ENCODE measurements at places on chromosomes 6 and 20.

DNA sequence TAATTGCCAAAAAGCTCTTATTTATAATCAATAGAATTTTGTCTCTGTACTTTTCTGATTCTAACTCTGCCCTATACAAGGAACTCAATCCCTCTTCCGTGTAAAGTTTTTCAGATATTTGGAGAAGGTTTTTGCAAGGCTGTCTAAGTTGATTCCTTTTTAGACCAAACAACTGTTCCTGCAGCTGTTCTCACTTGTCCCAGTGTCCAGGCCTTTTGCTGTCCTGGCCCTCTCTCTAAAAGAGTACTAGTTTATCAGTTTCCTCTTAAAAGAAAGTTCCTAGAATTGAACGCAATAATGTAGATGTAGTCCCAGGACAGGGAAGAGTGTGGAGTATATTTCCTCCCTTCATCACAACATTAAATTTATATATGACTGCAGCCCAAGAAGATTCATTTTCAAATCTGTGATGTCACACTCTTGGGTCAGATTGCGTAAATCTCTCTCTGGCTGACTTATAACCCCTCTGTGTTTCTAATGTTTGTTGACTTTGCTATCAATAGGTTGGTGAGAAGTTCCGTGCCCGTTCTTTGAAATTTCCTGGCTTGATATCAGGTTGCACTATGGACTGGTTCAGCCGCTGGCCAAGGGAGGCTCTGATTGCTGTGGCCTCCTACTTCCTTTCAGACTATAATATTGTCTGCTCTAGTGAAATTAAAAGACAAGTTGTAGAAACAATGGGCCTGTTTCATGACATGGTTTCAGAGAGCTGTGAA lies 139.4 kb upstream of the GLP1R start:
- no peak for DNase-seq

DNA sequence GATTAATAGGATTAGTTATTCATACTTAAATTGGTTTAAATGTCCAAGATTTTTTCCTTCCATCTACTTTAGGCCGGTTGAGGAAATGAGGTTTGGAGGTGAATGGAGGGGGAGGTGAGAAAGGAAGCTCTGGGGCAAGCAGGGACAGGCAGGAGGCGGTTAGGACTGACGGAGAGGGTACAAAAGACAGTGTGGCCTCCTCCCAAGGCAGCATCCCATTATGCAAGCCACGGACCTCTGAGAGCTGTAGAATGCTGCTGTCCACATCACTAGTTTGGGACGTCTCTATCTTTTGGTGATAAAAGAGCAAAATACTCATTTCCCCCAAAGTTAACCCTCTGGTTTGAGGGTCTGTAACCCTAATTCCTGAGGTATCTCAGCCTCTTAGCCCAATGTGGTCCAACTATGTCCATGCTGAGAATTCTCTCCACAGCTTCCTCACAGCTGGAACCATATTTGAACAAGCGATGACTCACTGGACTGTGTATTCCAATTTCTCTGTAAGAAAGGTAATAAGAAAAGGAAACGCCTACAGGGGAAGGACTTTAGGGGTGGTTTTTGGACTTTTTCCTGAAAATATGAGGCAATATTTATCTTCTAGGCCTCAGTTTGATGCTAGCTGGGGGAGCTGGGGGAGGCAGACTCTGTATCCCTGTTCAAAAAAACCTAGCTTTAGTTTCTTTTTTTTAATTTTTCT lies 172.2 kb downstream of the TFAP2B start:
- no peak for DNase-seq

DNA sequence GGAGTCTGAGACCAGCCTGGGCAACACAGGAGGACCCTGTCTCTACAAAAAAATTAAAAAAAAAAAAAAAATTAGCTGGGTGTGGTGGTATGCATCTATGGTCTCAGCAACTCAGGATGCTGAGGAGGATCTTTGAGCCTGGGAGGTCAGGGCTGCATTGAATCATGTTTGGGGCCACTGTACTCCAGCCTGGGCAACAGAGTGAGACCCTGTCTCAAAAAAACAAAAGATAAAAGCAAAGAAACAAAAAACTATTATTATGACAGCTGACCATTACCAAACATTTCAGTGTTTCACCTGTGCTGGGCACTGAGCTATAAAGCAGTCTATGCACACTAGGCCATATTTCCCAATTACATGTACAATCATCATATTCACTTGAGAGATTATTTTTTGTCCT lies 35.7 kb downstream of the COX4I2 start:
- no peak for DNase-seq

- DNase-seq, result no peak
Measured at GRCh38 chr20:5065166-5065878, 54.4 kb downstream of the PCNA start.

DNA sequence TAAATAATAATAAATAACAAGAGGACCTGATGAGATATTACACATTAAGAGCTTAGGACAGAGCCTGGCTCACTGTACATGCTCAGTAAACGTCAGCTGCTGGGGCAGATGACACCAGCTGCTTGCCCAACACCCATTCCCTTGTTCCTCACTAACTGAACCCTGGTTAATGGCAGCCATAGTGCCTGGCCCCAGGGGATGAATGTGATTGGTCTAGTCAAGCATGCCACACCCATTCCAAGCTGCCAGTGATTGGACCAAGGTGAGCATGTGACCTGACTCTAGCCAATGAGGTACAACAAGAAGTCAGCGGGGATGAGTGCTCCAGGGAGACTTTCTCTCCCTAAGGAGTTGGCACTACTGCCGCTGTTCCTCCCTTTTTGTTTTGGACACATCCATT lies 85.1 kb upstream of the PTPN1 start:
- DNase-seq, result no peak

Data from HL-60 (cell line).